ENCODE measurements at places on chromosomes 2 and 18. TPM values are rescaled to one million over a fixed set of nuclear protein-coding genes. Genes with fewer than 3 reads are reported as not detected.

GRCh38 chr2:9673914-9674481, 43.2 kb upstream of the YWHAQ start:
- no peak overlapping the region for H3K27ac ChIP-seq
- H3K27me3 ChIP-seq: no peaks in the 10 kb centered on the region
- H3K36me3 ChIP-seq: no peaks in the 10 kb centered on the region
- no peak for DNase-seq
- no peak overlapping the region for H3K4me3 ChIP-seq

GRCh38 chr2:216066230-216066629, 15.4 kb downstream of the PECR start:
- no peak overlapping the region for H3K27ac ChIP-seq
- peaks cover 3% of the 10 kb centered on the region for H3K36me3 ChIP-seq
- H3K27me3 ChIP-seq: no peaks in the 10 kb centered on the region
- no peaks in the 10 kb centered on the region for H3K4me1 ChIP-seq
- DNase-seq: no peak

DNA sequence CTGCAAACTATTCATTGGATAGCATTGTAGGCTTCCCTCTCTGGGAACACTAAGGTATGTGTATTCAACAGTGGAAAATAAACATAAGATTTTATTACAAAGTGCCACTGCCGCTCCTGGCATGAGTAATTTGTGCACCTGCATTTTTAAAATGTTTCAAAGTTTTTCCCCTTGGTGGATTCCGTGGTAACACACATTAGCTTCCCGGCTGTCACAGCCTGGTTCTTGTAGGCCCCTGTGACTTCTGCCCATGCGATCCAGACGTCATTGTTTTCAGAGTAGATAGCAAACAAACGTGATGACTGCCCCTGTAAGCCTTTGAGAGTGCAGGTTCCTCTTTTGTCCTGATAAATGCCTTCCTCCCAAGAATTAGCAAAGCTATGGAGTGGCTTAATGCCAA, 421.0 kb downstream of the ZNF521 start:
- H3K27me3 ChIP-seq: no peaks in the 10 kb centered on the region
- no peaks in the 10 kb centered on the region for H3K36me3 ChIP-seq
- peaks cover 33% of the 10 kb centered on the region for H3K4me1 ChIP-seq
- peak; percentile 81 for DNase-seq
- H3K4me3 ChIP-seq: no peak overlapping the region
- peak overlapping the region; percentile 83 for H3K27ac ChIP-seq

DNA sequence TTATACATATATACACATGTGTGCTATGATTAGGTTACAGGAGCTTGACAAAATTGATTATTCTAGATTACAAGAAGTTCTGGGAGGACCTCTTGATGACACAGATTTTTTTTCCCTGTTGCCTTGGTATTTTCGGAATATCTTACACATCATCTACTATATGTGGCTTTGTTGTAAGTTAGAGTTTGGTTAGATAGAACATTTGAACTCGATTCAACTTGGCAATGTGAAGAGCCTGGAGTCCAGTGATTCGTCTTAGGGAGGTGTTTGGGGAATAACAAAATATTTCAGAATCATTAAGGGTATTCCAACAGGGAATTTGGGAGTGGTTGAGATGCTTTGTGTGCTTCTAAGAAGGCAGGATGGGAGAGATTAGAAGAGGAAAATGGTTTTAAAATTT, 39.3 kb upstream of the EFEMP1 start:
- H3K4me3 ChIP-seq: no peak overlapping the region
- no peaks in the 10 kb centered on the region for H3K27me3 ChIP-seq
- H3K27ac ChIP-seq: no peak overlapping the region

DNA sequence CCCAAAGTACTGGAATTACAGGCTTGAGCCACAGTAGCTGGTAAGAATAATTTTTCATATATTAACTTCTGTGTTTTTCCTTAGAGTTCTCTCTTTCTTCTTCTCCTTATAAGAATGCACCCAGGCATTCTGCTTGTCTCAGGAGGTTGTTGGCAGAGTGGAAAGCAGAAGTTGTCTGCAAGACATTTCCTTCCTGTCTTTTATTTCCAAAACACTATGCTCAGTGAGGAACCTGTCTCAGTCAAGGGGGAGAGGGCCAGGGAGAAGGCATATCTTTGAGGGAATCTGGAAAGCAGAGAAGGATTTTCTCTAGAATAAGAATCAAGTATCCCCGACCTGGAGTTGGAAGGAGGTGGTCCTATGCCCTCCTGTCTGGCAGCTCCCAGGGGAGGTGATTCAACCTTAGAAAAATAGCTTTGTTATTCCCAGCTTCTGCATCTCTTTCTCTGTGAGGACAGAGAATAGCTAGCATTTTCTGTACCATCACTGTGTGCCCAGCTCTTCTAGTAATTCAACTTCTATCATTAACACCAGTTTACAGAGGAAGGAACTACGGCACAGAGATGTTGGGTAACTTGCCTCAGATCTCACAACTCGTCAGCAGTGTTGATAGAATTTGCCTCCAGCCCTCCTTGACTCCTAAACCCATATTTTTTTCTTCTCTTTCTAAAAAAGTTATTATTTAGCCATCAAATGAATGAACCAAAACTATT, 3.8 kb upstream of the LPIN2 start:
- H3K27ac ChIP-seq: no peak overlapping the region
- no peak for DNase-seq
- H3K4me1 ChIP-seq: peaks cover 8% of the 10 kb centered on the region
- no peaks in the 10 kb centered on the region for H3K36me3 ChIP-seq

GRCh38 chr2:99420751-99421299, 69.0 kb downstream of the REV1 start:
- DNase-seq: no peak
- no peaks in the 10 kb centered on the region for H3K27me3 ChIP-seq
- H3K27ac ChIP-seq: no peak overlapping the region
- no peak overlapping the region for H3K4me3 ChIP-seq

DNA sequence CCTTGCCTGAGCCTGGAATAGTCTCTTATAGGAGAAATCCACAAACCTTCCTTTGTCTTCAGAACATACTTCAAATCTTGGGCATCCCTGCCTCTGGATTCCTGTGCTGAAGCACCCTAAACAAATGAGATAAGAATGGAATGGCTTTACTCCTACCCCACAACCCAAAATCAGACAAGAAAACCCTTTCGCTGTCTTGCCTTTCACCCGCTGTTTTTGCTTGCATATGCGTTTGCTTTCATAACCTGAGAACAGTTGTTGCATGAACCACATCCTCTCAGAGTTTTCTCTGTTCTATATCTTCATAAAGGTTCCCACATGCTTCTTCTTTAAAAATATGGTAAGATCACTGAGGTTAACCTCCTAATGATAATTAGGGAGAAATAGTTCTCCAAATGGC, 132.1 kb upstream of the MAP3K20 start:
- H3K27ac ChIP-seq: no peak overlapping the region
- no peak for DNase-seq
- no peaks in the 10 kb centered on the region for H3K4me1 ChIP-seq
- H3K4me3 ChIP-seq: no peak overlapping the region
- H3K27me3 ChIP-seq: no peaks in the 10 kb centered on the region

- DNase-seq: no peak
- H3K4me1 ChIP-seq: peaks cover 6% of the 10 kb centered on the region
- no peak overlapping the region for H3K4me3 ChIP-seq
- no peak overlapping the region for H3K27ac ChIP-seq
- no peaks in the 10 kb centered on the region for H3K27me3 ChIP-seq
Measured at GRCh38 chr2:217466805-217467204, 536.0 kb downstream of the TNS1 start.

DNA sequence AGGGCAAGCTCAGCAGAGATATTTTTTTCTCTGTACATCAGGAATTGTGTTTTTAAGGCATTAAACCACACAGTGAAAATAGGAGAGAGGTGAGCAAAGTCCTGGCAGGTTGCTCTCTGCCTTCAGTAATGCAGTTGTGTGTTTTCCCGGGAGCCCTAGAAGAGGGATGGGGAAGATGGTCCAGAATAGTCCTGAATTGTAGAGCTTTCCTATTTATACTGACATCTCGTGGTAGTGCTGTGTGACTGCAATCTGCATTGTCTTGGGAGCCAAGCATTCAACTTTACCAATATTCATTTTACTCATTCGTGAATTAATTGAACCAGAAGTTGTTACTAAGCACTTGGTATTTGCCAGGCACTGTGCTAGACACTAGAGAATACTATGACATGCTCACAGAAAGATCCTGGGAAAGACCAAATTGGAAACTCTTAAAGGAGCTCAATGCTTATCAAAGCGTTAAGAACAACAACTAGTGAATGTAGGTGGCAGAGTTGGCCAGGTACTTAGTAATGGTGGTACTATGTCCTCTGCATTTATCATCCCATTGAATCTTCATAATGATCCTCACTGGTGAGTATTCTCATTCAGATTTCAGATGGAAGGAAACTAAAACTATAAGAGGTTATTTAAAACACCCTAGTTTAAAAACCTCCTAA, 214.6 kb downstream of the TRIB2 start:
- peak; percentile 51 for DNase-seq
- H3K4me1 ChIP-seq: peaks cover 19% of the 10 kb centered on the region
- no peak overlapping the region for H3K4me3 ChIP-seq
- H3K27ac ChIP-seq: no peak overlapping the region
- H3K27me3 ChIP-seq: no peaks in the 10 kb centered on the region

GRCh38 chr2:188978291-188979081, 4.3 kb downstream of the COL3A1 start:
- no peaks in the 10 kb centered on the region for H3K36me3 ChIP-seq
- DNase-seq: peak; percentile 62
- H3K4me3 ChIP-seq: no peak overlapping the region
- no peaks in the 10 kb centered on the region for H3K4me1 ChIP-seq
- H3K27me3 ChIP-seq: no peaks in the 10 kb centered on the region
- no peak overlapping the region for H3K27ac ChIP-seq

GRCh38 chr2:67050622-67051021, 346.5 kb upstream of the ETAA1 start:
- H3K36me3 ChIP-seq: no peaks in the 10 kb centered on the region
- no peaks in the 10 kb centered on the region for H3K4me1 ChIP-seq
- no peak overlapping the region for H3K4me3 ChIP-seq
- DNase-seq: no peak
- H3K27me3 ChIP-seq: no peaks in the 10 kb centered on the region

GRCh38 chr2:235025800-235026536, 74.2 kb downstream of the SH3BP4 start:
- no peak overlapping the region for H3K4me3 ChIP-seq
- no peak overlapping the region for H3K27ac ChIP-seq
- H3K36me3 ChIP-seq: no peaks in the 10 kb centered on the region
- peaks cover 12% of the 10 kb centered on the region for H3K4me1 ChIP-seq
- DNase-seq: no peak
- no peaks in the 10 kb centered on the region for H3K27me3 ChIP-seq

DNA sequence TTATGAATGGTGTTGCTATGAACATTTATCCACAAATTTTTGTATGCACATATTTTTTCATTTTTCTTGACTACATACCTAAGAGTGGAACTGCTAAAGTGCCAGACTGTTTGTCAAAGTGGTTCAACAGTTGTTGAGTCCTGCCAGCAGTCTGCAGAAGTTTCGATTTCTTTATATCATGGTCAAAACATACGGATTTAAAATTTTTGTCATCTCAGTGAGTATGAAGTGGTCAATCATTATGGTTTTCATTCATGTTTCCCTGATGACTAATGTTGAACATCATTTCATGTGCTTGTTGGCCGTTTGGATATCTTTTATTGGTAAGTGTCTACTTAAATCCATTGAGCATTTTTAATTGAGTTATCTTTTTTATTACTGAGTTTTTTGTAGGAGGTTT, 39.2 kb downstream of the CCDC138 start:
- H3K36me3 ChIP-seq: peaks cover 10% of the 10 kb centered on the region
- H3K27me3 ChIP-seq: no peaks in the 10 kb centered on the region

- peaks cover 46% of the 10 kb centered on the region for H3K4me1 ChIP-seq
- no peaks in the 10 kb centered on the region for H3K36me3 ChIP-seq
Measured at GRCh38 chr2:120740765-120741524, 5.3 kb downstream of the GLI2 start.

DNA sequence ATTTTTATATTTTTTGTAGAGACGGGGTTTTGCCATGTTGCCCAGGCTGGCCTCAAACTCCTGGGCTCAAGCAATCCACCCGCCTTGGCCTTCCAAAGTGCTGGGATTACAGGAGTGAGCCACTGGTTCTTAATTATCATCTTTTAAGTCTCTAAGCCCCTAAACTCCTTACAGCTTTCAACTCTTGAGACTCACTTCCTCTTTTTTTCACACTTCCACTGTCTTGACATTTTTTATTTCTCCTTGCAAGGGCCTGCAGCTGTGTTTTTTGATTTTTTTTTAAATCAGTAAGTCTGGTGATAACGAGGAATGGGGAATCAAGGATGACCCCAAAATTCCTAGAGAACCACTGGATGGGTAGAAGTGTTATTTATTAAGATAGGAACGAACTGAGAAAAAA, 8.6 kb upstream of the ABCB11 start:
- DNase-seq: no peak
- H3K27ac ChIP-seq: no peak overlapping the region
- no peak overlapping the region for H3K4me3 ChIP-seq
- no peaks in the 10 kb centered on the region for H3K4me1 ChIP-seq
- no peaks in the 10 kb centered on the region for H3K36me3 ChIP-seq

DNA sequence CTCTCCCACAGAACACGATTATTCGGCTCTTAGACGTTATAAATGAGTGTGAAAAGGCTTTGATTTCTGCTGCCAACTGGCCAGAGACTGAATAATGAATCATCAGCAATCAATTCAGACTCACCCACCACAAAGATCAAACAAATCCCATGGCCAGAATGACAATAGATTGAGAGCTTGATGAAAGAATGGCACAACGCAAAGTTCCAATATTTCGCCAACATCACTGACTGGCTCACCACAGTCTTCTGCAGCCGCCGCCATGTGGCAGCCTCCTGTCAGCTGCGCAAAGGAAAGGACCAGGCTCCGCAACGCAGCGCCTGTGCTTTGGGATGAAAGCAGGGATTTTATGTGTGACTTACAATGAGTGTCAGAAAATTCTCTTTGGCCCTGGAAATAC, 104.4 kb upstream of the SOX11 start:
- no peak for DNase-seq
- H3K27ac ChIP-seq: no peak overlapping the region
- no peak overlapping the region for H3K4me3 ChIP-seq
- H3K36me3 ChIP-seq: no peaks in the 10 kb centered on the region
- no peaks in the 10 kb centered on the region for H3K4me1 ChIP-seq

DNA sequence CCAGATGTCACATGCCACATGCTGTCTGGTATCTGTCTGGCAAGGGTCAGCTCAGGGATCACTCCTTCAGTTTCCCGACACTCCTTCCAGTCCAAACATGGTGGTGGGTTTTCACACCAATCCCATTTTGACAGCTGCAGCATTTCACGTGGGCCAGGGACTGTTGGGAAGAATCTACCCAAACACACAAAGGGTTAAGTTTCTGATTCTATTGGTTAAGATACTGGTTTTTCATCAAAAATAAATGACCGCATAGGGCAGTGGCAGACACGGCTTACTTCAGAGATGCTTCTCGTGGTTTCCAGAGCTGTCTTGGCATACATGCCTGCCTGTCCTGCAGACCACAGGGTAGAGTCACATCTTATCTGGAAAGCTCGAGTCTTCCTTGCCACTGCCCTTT, 79.7 kb downstream of the PSMG2 start:
- H3K4me1 ChIP-seq: no peaks in the 10 kb centered on the region
- H3K4me3 ChIP-seq: no peak overlapping the region
- no peak for DNase-seq
- H3K27ac ChIP-seq: no peak overlapping the region
- no peaks in the 10 kb centered on the region for H3K27me3 ChIP-seq

- peak overlapping the region; percentile 24 for H3K27ac ChIP-seq
- H3K4me3 ChIP-seq: no peak overlapping the region
- no peaks in the 10 kb centered on the region for H3K27me3 ChIP-seq
- H3K36me3 ChIP-seq: no peaks in the 10 kb centered on the region
Measured at GRCh38 chr18:11808001-11808855, 43.0 kb upstream of the CHMP1B start.

Gene SLC30A3
- 0.56 TPM for total RNA-seq

Gene NMUR1
- total RNA-seq: 0.52 TPM

Gene HRH4
- total RNA-seq: not detected

Gene REG3G
- not detected for total RNA-seq

Gene ZBTB7C
- 0.15 TPM for total RNA-seq

Gene VAPA
- 165 TPM for total RNA-seq

Gene COA5
- total RNA-seq: 110 TPM

Gene ASPRV1
- total RNA-seq: 0.30 TPM
